ENCODE measurements at places on chromosomes 2 and 18.
A peak's percentile ranks its signal among the peaks of the same experiment; 100 is the strongest.

GRCh38 chr2:235549735-235550377 lies 56.0 kb downstream of the AGAP1 start:
- no peak for DNase-seq

DNA sequence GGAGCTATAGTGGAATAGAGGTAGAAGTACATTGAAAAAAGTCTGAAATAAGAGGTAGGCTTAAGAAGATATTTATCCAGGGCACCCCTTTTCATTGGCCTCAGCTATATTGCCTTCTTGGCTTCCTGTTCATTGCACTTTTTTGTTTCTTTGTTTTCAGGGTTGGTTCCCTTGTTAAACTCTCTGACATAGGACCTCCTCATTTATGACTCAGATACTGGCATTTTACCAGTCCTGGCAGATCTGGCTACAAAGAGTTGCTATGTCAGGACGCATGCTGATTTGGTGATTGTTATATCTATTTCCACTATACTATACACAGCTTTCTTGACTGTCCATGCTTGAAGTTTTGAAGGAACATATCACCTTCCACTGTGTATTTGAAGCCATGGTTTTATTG lies 60.0 kb downstream of the GCA start:
- no peak for DNase-seq

GRCh38 chr2:62705859-62706720 lies 577 bp downstream of the EHBP1 start:
- DNase-seq = peak; percentile 32

GRCh38 chr2:161613161-161613560 lies 11.1 kb upstream of the SLC4A10 start:
- DNase-seq = no peak

DNA sequence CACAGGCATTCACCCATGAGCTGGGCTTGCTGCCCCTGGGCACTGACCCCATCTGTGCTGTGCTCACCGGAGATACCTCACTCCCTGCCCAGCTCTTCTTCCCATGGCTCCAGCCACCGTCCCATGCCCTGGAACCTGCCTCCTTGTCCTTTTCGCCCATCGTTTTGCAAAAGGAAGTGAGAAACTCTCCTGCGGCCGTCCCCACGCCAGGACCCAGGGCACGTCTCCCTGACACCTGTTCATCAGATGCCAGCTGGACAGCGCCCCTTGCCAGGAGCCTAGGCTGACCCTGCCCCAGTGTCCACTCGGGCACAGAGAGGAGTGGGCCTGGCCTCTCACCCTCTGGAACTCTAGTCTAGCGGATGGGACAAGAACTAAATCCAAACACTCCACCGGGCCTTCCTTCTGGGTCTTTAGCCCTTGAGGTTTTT lies 238.6 kb downstream of the SEPTIN10 start:
- DNase-seq = no peak

DNA sequence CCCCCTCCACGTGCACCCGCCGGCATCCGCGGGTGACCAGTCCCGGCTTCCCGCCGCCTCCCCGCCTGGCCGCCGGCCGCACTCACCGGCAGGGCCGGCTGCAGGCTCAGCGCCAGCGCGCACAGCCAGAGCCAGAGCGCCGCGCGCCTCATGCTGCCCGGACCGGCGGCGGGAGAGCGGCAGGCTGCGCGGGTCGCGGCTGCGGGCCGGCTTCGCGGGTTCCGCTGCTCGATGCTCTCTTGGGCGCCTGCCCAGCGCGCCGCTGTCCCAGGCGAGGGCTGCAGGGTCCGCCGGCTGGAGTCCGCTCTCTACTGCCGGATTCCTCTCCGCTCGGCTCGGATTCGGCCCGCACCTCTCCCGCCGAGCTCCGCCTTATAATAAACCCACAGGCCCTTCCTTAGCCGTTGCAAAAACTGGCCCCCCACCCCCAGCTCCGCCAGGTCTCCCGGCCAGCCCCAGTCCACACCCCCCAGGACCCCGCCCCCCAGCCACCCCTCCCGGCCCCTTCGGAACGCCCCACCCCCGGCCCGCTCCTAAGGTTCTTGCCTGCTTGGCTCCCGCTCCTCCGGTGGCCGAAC lies at the start of gene SDC1:
Gene SDC1 (minus strand): TSS at position 415 of the 578 bp plus-strand sequence. CDS start 263 bp downstream, at position 152.
- no peak for DNase-seq

GRCh38 chr18:49230326-49230725 lies 230.1 kb downstream of the DYM start:
- DNase-seq = no peak

GRCh38 chr18:62438018-62438329 lies 84.9 kb upstream of the ZCCHC2 start:
- no peak for DNase-seq

All from CD4-positive, alpha-beta T cell treated with Interleukin-1 beta for 1 hour (primary cell).